ENCODE measurements at places on chromosomes 13 and 19.

DNA sequence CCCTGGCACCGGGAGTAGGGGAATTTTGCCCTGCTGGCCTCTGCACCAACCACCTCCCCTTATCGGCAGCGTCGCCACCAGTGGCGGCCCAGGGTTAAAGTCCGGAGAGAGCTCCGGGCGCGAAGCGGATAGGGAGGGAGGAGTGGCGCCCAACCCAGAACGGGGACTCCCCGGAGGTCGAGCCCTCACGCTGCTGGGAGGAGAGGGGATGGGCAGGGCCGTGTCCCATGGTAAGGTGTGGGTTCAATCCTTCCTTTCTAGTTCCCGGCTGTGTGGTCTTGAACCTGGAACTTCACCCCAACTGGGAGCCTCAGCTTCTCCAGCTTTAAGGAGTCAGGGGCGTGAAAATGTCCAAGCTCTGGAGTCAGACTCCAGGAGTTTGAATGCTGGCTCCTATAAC lies 23.3 kb upstream of the BCL3 start:
- no peak for DNase-seq

GRCh38 chr19:50178859-50179537 lies 15.9 kb upstream of the IZUMO2 start:
- DNase-seq: no peak

DNA sequence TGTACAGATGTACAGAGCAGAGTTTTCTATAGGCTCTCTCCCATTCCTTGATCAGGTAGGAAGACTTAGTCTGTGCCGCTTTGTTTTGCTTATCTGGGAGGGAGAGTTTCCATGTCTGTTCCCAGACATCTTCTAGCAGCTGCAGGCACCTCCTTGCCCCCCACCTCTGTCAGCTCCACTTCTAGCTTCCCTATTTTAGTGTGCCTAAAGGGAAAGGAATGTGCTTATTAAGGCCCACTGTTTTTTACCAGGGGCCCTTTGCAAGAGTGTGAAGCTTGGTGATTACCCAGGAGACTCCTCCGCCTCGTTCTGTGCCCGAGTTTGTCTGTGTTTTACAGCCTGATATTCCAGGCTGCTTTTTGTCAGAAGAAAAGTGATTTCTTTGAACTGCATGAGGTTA lies 1984.4 kb downstream of the OLFM4 start:
- DNase-seq: no peak

GRCh38 chr13:28412981-28413380 lies 81.9 kb downstream of the FLT1 start:
- DNase-seq: no peak

- DNase-seq: no peak
Observed at GRCh38 chr19:40576151-40576584, 505 bp upstream of the SHKBP1 start.

DNA sequence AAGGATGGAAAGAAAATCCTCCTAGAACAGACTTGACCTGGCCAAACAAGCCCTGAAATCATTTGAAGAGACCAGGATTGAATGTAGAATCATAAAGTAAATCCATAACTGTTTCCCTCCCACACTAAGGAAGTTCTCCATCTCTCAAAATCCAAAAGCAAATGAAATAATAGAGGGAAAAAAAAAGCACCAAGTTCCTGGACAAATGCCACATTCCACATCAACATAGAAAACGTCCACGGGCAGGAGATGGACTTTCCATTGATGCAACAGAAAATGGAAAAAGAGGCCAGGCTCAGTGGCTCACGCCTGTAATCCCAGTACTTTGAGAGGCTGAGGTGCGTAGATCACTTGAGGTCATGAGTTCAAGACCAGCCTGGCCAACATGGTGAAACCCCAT lies 56.2 kb downstream of the INSR start:
- no peak for DNase-seq

DNA sequence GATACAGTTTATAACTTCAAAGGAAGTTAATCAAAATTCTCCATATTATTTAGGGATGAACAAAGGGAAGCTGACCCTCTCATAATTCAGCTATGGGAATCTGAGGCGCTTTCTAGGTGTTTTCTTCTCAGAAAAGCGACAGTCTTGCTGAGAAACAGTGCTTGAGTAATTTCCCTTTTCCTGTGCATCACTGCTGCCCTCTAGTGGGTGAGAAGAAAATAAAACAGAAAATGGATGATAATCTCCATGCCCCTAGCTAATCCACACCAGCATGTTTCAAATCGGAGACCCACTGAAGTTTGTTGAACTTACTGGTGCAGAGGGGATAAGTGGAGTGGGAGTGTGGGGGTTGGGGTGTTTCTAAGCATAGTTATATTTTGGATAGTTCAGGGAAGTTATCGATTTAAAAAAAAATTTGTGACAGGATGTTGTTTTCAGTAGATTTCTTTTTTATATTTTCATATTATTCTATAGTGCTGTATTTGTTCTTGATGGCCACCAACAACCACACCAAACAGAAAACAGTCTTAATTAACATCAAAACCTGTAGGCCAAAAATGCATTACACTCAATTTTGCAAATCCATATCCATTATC lies 21.4 kb downstream of the LCP1 start:
- no peak for DNase-seq

DNA sequence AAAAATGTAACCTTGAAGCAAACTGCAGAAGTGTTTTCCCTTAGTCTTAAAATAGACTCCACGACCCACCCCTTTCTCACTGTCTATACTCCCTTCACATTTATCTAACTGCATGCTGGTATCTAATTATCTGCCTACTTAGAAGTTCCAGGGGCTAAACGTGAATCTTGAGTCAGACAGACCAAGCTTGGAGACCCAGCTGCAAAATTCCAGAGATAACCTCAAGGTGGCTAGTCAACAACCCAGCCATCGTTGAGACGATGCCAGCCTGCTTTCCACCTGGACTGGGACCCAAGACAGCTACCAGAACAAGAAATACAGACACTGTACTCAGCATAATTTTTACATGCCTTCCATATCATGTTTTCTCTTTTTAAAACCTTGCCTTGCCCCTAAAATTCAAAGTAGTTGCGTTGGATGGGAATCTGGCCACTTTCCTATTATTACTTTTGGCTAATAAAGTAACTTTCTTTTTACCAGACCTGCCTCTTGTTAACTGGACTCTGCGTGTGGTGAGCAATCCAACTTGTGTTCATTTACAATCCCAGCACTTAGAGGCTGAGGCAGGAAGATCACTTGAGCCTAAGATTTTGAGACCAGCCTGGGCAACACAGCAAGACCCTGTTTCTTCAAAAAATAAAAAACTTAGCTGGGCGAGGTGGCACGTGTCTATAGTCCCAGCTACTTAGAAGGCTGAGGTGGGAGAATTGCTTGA lies 82.3 kb downstream of the CDADC1 start:
- DNase-seq: no peak

GRCh38 chr13:24007979-24008620 lies 110.8 kb upstream of the C1QTNF9B start:
- DNase-seq: no peak

DNA sequence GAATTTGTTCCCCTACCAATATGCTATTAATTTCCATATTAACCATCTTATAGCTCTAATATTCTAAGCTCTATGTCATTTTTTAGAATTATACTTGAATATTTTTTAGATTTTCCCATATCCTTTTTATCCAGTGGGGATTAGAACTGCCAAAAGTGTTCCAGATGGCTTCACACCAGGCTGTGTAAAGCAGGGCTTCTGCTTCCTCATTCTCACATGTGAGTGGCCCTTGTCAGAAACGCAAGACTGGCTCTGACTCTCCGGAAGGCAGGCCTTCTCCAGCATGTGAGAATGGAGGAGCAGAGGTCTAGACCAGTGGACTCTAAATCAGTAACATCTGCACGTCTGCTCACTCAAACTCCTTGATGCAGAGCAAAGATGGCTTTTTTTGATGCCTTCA lies 650.1 kb downstream of the FGF9 start:
- no peak for DNase-seq

DNA sequence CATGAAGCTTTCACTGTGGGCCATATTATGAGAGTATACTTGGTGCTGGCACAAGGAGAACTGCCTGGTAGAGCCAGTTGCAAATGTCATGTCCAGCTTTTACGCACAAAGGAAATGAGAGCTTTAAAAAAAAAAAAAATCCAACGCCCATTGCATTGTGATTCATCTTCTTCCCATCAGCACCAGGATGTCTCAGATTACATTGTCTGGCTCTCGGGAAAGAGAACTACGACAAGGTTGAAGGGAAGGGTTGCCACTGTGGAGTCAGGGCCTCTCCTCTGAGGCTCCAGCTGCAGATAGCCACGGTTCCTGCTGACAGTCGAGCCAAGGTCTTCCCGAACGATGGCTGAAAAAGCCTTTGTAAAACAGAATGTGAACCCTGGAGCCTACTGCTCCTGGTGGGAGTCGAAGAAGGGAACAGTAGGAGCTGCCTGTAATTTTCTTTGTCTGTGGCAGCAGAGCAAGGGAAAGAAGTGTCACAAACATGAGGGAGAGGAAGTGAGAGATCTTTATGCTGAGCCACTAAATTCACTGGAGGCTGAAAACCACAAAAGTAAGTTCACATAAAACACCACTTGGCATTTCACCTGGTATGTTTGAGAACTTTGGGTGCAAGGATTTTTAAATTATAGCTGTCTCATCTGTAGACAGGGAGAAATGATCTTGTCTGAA lies 704.7 kb downstream of the DIAPH3 start:
- DNase-seq: no peak

DNA sequence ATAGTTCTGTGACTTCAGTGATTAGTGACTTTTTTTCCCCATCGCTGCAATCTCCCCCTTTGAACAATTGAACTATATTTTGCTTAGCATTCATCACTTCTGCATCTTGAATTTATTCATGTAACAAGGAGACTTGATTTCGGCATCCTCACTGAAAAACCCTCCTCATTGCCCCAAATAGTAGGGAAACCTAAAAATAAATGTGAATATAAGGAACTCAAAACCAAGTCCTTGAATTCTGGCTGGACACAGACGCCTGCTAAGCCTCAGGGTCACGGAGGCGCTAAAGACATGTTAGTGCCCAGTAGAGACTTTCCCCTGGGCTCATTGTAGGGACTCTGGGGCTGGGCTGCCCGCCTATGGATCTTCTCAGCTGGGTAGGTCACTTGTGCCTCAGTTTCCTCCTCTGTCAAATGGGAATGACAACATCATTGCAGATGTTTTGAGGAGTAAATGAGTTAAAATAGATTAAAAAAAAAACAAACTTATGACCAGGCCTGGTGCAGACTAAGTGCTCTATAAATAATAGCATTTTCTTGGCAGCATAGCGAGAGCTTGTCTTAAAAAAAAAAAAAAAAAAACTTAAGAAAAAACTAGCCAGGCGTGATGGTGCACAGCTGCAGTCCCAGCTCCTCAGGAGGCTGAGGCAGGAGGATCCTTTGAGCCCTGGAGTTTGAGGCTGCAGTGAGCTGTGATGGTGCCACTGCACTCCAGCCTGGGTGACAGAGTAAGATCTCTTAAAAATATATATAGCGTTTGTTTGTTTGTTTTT lies 1.8 kb upstream of the ADGRE5 start:
- DNase-seq: no peak

DNA sequence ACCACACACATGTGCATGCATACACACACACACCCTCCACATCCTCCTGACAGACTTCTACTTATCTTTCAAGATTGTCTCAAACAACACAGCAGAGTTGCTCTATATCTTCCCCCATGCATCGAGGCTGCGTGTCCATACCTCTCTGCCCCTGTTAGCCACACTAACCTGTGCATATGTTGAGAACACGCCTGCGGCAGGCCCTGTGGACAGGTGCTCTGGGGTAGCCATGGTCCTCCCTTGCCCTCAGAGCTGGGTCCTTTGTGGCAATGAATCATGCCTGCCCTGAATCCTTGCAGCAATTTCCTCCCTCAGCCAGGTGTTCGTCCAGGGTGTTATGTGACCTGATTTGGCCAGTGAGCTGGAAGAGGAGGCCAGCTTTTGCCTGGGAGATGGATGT lies 213.3 kb downstream of the KATNAL1 start:
- DNase-seq: no peak

GRCh38 chr19:51086153-51086850 lies 3.6 kb upstream of the KLK14 start:
- DNase-seq: no peak

DNA sequence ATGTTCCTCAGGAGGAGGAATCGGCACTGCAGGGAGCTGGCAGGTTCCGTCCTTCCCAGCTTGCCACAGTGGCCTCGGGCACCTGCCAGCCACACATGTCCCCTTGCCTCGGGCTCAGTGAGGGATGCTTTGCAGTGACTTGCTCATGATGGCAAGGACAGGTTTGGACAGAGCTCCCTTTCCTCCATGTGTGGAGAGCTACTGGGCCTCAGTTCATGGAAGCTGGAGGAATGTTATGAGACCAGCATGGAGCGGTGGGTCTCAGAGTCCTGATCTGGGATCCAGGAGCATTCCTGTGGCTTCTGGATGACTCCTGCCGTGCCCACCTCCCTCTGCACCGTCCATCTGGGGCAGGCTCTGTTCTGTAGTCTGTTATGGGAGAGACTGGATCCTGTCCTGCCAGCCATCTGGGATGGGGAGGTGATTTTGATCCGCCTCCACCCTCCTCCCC lies 59.2 kb downstream of the SIPA1L3 start:
- DNase-seq: no peak

DNA sequence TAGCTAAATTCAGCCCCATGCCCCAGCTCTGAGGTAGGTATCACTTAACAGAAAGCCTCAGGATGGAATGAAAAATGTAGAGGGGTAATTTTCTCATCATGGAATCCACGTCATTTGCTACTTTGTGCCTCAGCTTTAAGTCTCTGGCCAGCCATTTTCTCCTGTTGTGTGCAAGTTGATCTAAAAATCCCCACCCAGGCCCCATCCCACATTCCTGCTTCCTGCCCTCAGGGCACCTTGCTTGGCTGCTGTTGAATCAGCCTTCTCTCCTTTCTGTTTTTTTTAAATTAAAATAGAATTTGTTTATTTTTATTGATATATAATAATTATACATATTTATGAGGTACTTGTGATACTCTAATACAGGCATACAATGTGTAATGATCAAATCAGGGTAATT lies 179.9 kb upstream of the TSHZ3 start:
- DNase-seq: no peak

- no peak for DNase-seq
Observed at GRCh38 chr19:46887240-46887782, 26.5 kb downstream of the ARHGAP35 start.

DNA sequence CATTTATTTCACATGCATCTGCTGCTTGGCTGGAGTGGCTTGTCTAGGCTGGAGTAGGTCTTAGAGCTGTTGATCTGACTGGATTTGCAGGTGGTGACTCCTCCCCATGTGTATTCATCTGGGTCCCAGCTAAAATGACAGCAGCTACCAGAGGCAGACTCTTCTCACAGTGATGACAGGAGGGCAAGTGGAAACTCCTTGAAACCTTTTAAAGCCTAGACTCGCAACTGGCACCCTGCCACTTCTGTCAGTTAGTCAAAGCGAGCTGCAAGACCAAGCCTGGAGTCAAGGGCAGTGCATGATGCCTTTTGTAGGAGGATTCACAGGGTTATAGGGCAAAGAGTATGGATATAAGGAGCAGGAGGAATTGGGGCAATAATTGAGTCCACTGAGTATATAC lies 65.2 kb downstream of the TEX26 start:
- DNase-seq: no peak

GRCh38 chr19:328025-328505 lies 16.5 kb downstream of the MIER2 start:
- no peak for DNase-seq

DNA sequence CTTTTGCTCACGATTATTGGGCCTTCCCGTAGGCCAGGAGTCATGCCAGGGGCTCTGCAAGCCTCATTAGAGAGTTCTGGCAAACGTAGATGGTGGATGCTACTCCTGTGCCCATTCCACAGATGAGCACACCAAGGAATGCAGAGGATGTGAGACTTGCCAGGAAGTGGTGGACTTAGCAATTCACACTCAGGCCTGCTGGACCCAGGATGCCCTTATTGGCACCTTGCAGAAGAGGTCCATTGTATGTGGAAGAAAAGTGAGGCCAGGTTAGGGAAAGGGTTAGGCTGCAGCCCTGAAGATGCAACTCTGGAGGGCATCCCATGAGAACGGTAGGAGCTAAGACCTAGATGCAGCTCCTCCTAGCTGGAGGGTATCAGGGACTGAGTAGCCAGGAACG lies 5.9 kb downstream of the UNC13A start:
- DNase-seq: no peak

Measured in T1000 (cell line).